Activated naive CD8-positive, alpha-beta T cell treated with anti-CD3 and anti-CD28 coated beads, Interleukin-2, amount 10 ng/mL, durations not matched to agents 7 days and 5 days (primary cell): ENCODE measurements at places on chromosomes 12 and 14.

DNA sequence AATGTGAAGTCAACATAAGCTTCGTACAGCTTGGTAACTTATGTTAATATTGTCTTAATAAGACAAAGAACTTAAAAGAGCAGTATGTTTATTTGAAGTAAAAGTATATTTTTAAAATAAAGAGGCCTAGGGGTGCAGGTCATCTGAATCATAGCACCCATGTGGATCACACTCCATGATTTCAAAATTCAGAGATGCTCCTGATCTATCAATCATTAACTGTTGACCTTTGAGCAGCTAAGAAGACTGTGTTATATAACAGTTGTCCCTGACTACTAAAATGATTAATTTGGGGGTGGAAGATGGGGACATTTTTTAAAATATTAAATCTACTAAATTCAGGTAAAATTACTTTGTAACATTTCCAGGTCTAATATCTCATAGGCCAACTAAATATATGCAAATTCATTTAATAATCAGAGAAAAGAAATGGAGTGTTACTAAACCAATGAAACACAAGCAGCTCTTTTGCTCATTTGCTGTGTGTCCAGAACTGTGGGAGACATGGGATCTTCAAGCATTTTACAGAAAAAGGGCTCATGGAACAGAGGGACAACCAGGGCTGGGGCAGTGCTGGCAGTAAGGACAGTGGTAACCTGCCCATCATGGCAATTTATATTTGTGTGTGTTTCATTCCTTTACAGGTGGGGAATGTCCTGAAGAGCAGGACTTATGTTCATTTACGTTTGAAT lies 120.7 kb upstream of the PCED1B start:
- no peak for DNase-seq

DNA sequence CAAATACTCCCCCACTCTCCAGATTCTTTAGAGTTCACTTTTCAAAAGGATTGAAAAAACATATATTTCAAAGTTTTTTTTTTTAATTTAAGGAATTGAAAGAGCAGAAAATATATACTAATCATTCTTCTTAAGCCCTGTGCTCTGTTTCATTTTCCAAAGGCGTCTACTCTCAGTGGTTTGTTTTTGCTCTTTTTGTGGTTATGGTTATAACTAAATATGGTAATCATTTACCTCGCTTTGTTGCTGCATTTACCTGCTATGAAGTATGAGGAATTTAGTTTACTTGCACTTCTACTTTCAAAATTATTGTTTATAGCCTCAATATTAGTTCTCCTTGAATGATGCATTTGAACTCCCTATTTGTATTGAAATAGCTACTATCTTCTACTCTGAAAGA lies 55.9 kb upstream of the LRRK2 start:
- DNase-seq = no peak

DNA sequence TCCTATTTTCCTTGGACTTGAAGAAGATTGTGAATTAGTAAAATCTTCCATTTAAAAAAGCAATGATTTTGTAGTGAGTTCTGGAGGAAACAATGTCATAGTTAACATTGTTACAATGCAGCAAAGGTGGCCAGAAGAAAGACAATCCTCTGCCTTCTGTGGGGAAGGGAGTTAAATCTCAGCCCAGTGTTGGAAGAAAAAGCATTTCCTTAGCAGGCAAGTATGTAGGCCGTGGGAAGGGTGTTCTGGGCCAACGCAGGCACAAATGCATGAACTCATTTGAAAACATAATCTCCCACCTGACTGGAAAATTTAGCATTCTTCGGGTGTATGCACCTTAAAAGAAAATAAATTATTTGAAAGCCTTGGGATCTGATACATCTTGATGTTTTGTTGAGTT lies 258.6 kb downstream of the ADAMTS20 start:
- no peak for DNase-seq

GRCh38 chr12:26519462-26519861 lies 313.5 kb downstream of the ITPR2 start:
- no peak for DNase-seq

DNA sequence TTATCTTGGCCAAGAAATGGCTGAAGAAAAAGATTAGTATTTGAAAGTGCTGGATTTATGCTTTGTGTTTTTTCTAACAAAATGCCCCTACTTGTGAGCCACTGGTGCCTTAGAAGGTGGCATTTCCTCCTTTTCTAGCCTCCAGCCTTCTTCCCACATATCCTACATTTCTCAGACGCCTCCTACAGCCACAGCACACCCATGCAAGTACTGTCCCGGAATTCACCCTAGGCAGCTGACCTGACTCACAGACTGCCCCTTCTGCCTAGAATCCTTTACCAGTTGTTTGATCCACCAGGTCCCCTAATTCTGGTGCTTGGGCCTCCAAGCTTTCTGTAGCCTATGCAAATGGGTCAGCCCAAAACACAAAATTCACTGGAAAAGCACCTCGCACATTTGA lies 166.0 kb downstream of the FOXN3 start:
- no peak for DNase-seq

GRCh38 chr14:67999705-68000384 lies 180.3 kb downstream of the RAD51B start:
- DNase-seq = no peak

DNA sequence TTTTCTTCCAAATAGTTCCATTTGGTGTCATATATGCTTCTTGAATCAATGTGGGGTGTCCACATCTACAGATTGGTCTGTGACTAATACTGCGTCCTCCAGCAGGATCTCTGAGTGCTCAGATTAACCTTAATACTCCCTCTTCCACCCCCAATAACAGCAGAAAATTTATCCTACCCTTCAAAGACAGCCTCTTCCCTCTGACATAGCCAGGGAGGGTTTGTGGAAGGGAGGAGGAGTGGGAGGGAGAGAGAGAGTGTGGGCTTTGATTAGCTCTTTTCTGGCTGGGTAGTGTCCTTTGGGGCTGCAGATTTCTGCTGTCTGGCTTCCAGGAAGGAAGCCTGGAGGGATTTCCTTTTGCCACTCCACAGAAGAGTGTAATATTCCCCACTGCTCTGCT lies 220.7 kb downstream of the TTC6 start:
- no peak for DNase-seq

- DNase-seq = no peak
These were observed 72.0 kb upstream of the DBX2 start for GRCh38 chr12:45122768-45123380.

DNA sequence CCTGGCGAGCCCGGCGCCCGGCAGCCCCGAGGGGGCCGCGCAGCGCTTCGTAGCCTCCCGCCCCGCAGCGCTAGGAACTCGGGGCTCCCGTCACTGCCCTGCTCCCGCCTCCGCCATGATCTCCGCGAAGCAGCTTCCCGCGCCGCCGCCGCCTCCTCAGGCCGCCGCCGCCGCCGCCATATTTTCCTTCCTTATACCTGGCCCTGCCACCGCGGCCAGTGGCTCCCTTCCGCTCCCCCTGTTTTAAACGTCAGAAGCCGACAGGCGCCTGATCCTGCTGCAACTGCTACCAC lies 286 bp downstream of the PPP4R3A start:
- no peak for DNase-seq

DNA sequence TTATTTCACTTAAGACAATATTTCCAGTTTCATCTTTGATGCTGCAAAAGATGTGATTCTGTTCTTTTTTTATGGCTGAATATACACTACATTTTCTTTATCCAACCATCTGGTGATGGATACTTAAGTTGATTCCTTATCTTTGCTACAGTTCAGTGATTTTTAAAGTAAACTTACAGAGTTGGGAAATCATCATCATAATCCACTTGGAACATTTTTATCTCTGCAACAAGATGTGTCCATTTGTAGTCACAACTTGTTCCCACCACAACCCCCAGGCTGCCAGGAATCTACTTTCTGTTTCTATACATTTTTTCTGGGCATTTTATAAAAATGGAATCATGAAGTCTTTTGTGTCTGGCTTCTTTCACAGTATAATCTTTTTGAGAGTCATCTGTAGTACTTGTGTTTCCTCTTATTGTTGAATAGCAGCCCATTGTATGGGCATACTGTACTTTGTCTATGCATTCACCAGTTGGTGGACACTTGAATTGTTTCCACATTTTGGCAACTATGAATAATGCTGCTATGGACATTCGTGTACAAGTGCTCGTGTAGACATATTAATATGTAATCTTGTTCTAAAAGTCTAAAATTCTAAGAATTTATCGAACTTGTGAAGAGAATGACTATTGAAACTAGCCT lies 212.5 kb upstream of the DDHD1 start:
- DNase-seq = no peak

GRCh38 chr14:63966407-63966806 lies 113.6 kb downstream of the SYNE2 start:
- no peak for DNase-seq

- DNase-seq = no peak
These were observed 22.0 kb downstream of the AP5M1 start for GRCh38 chr14:57290751-57291150.

- DNase-seq = no peak
These were observed 507.1 kb downstream of the DIO2 start for GRCh38 chr14:79704041-79704807.

GRCh38 chr12:84463741-84464495 lies 448.7 kb downstream of the SLC6A15 start:
- no peak for DNase-seq

DNA sequence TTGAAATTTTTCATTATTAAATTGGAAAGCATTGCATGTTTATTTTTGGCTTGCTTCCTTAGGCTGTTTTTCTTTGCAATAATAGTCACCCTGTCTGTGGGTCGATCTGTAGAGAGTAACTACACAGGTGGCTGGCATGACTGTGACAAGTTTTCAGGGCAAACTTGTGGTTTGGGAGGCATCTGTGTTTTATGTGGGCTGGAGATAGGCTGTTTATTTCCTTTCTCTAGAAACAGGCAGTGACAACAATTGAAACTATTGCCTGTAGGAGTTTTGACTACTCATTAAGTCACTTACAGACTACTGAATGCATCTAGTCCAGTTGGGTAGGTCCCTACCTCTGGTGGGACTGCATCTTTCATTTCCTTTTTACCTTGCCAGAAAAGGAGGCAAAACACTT lies 155.6 kb downstream of the DYRK2 start:
- DNase-seq = no peak
